ENCODE measurements at places on chromosomes 13 and 19.

DNA sequence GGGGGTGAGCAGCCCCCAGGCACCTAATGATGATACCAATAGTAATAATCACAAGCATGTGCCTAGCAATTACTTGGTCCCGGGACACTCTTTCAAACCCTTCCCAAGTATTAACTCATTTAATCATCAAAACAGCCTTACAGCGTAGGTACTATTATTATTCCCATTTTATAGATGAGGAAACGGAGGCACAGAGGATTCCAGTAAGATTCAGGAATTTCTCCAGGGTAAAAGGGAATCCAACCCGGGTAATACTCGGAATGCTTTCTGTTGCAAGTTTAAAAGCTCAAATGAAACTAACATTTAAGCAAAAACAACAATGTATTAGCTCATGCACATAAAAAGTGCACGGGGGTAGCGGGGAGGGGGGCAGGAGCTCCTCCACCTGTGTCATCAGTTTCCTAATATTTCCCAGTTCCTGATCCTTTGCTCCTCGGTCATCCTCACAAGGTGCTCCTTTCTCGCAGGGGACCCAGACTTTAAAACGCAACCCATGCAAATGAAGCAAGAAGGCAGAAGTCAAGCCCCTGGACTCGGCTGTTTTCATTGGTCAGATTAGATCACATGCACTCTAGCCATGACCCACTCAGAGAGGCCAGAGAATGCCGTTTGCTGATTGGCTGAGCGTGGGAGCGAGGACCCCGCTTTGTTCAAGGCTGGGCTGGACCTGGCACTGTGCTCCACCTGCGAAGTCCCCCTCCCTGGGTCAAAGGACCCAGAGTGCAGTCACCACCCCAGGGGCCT lies 38.3 kb upstream of the C19orf12 start:
- no peak for DNase-seq

DNA sequence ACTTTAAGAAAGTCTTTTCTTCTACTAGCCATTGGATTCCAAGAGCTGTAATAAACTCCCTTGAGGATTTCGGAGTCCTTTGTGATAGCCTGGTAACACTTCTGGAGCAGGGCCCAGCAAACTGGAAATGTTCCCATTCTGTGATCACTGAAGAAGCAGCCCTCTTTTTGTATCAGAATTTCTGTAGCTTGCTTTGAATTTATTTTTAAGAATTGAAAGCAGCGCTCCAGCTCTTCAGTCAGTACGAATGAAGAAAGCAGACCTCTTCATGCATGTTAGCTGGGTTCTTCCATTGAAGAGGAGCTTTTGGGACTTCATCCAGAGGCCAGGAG lies 141.5 kb downstream of the AKAP11 start:
- DNase-seq, result no peak

DNA sequence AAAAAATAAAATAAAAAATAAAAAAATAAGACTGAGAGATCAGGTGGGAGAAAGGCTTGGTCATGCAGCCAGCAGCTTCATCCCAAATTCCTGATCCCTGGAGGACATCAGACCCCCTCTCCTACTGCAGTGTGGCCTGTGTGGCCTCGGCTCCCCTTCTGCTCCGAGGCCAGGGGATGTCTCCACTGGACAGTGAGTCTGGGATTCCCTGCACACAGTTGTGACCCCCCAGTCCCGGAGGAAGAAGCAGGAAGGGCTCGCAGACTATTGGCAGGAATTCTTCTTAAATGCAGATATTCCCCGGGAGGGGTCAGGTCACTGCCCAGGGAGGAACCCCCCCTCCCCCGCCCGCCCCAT lies 41.9 kb downstream of the ZNF627 start:
- DNase-seq, result no peak

- DNase-seq, result no peak
Measured at GRCh38 chr13:43432958-43433357, 353.8 kb downstream of the ENOX1 start.

DNA sequence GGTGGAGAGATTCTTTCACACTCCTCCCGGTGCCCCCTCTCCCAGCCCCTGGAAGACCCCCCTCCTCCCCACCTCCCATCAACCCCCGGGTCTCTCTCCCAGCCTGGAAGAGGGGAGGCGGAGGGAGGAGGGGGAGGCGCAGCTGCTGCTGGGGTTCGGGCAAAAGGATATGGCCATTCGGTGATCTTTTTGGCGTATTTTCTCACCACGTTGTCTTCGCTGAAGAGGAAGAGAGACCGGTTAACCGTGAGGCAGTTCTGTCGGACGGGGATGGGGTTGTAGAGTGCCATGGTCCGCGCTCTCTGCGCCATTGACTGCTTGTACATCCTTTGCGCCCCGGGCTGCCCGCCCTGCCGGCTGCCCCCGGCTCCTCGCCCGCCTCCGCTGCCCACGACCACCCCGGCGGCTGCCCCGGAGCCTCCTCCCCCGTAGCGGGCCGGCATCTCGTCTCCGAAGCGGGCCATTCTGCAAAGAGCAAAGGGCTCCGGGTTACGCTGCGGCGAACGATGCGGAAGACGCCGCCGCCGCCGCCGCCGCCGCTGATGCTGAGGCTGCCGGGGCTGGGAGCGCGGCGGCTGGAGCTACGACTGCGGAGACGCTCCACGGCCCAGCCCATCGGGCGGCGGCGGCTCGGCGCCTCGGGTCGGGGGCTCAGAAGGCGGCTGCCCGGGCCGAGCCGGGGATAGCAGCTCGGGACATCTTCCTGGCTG lies 363 bp downstream of the CACNA1A start:
- DNase-seq, result no peak

DNA sequence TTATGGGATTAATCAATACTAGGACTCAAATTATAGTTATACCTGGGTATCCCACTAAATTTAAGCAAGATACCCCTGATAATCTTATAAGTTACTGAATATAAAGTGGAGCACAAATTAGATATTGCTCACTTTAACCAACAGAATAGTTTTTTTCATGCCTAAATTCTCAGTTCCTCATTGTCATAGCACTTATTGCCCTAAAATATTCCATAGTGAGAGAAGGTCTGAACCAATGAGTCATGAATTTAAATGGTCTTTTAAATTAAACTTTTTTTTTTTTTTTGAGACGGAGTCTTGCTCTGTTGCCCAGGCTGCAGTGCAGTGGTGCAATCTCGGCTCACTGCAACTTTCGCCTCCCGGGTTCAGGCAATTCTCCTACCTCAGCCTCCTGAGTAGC lies 42.4 kb downstream of the ZNF136 start:
- no peak for DNase-seq

DNA sequence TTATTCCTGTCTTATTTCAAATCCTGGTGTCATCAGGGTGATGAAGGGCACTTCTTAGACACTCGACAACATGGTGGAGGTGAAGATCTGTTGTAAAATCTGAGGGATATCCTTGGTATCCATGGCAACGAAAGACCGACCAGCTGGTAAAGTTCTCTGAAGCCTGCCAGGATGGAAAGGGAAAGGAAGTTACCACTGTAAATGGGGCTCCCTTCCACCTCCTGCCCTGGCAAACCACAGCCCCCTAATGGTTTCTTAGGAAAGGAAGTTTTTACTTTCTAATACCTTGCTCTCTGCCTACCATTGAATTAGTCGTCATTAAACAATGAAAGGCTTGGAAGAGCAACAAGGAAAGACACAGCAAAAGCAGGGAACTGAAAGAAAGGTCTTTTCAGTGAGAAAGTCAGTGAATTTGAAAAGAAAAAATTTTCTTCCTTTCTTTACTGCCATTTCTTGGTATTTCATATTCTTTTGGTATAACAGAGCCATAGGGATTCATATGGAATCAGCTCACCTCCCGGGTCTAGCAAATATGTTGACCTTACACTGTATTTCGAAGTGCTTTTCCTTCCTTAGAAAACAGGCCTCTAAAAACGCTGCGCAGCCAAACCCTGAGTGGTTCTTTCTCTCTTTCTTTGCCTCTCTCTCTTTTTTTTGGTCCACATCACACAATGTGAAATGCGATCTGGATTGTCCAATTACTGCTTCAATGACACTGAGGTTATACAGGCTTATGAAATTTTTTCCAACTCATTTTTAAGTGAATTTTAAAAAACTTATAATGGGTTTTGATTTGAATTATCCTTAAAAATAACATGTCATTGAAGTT lies 111.0 kb downstream of the RGCC start:
- DNase-seq, result no peak

GRCh38 chr13:76707360-76707759 lies 178.8 kb downstream of the KCTD12 start:
- no peak for DNase-seq

DNA sequence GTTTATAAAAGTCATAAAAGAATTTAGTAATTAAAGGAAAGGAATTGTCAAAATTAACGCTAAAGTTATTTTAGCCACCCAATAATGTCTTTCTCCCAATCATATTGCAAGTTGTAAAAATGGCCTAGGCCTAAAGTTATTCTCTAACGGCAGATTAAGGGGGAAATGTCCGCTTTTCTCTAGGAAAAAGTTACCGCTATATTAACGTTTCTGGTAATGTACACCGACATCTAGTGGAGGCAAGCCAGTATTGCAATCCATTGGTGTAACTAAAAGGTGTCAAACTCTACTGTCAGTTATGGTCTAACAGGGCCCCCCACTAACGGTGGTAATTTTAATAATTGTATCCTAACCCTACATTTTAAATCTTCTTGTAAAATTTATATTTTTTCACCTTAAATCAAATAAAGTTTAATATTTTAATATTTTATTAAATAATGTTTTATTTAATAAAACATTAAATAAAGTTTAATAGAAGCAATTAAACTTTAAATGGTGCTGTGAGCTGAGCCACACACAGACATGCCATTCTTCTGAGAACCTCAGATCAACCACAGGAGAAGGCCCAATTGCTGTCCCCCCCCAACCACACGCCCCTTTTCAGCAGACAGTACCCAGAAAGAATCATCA lies 35.9 kb upstream of the ZSCAN5A start:
- no peak for DNase-seq

DNA sequence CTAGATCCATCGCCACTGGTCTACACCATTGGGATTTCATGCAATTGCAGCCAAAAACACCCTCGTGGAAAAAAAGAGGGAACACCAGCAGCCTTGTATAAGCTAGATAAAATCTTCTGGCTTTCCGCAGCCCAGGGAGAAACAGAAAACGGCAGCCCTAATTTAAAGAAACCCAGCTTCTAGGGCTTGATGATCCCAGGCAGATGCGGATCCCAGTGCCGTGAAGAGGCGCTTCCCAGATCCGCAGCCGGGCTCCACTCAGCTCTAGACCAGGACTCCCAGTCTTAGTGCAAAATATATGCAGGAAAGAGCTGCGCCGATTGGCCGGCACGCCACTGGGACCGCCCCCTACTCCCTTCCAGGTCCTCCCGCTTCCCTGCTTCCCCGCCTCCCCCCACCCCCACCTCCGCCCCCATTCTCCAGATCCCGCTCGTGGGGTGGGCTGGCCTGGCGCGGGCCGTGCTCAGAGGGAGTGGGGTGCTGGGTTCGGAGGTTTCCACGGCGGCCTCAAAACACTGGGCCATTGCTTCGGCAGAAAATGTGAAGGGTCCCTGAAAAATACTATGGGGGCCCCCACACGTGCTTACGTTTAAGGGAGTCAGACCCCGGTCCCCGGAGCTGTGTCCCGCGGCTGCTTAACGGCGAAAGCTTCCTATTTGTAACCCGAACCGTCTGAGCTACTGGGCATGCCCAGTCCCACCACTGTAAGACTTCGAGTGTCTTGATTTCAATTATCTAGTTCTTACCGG lies 63.1 kb downstream of the SERP2 start:
- peak; percentile 85 for DNase-seq

- no peak for DNase-seq
Measured at GRCh38 chr13:32022311-32022710, 9.3 kb upstream of the FRY start.

DNA sequence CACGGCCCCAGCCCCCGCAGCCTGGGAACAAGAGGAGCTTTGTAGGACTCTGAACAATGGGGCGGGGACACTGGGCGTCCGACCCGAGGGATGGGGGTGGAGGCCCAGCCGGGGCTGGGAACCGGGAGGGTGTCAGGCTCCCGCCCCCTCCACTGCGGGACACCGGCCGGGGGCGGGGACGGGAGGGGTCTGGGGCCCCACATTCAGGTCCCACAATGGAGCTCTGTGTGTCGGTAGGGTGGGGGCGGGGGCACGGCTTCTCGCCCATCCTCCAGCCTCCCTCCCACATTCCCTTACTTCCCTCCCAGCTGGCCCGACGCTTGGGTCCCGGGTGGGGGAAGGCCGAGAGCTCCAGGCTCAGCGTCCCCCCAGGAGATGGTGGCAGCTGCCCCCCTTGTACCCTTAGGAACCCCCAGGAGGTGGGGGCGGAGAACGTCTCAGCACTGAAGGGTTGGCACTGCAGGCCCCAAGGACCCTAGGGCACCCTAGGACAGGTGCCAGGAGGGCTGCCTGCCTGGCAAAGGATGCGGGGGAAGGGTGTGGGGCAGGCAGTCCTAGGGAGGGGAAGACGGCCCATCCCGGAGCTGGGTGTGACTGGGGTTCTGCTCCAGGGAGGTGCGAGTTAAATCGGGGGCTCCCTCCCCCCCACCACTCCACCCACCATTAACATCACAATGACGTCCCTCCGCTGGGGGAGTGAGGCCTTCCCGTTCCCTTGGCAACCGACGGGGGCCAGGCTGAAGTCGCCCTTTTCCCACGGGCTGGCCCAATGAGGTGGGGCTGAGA lies 5.3 kb downstream of the TTYH1 start:
- no peak for DNase-seq

GRCh38 chr13:87100431-87100830 lies 570.7 kb upstream of the SLITRK5 start:
- no peak for DNase-seq

- DNase-seq, result no peak
Measured at GRCh38 chr19:35509861-35510625, 3.4 kb downstream of the DMKN start.

DNA sequence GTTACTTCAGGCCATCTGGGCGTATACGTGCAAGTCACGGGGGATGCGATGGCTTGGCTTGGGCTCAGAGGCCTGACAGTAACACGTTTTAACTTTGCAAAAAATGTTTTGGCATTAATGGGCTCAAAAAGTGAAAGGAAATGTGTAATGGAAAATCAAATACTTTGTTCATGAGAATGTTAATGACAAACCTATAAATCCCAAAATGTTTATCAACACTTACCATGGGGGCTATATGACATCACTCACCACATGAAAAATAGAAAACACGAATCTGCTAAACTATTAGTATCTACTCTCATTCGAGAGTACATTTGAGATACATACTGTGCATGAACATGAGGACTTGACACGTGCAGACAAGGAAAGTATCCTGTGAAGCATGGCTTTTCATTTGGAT lies 91.7 kb downstream of the FAM216B start:
- DNase-seq, result no peak

DNA sequence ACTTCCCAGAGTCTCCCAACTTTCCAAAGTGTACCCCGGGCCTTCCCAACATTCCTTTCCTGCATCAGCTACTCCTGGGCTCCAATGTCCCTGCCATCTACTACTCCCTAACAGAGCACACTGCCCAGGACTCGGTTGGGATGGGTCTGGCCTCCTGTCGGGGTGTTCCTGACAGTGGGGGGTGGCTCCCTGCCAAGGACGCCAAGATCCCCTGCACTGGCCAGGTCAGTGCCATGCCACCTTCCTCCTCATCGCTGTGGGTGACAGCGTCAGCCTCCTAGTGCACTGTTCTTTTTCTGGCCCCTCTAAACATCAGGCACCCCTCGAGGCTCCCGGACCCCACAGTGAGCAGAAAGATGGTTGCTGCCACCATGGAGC lies 13.8 kb downstream of the EPS15L1 start:
- DNase-seq, result no peak

All from NCI-H2081 treated with DMSO at 0.1 percent for 48 hours (cell line).